ENCODE measurements at places on chromosomes 3 and 15. TPM values are rescaled to one million over a fixed set of nuclear protein-coding genes. Genes with fewer than 3 reads are reported as not detected.
A peak's percentile ranks its signal among the peaks of the same experiment; 100 is the strongest.

DNA sequence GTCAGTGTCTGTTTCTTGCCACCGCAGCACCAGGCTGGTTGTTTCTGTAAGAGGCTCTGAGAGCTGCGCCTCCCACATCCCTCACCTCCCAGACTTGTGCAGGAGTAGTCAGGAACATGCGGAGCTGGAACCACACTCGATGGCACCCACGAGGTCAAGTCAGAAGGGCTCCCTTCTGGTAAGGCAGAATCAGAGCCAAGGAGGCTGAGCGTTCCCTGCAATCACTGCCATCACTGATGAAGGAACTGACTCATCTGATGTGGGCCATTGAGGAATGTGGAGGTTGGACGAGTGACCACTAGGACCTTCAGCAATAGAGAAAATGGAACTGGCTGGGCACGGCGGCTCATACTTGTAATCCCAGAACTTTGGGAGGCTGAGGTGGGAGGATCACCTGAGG lies 35.7 kb upstream of the BLM start:
- no peaks in the 10 kb centered on the region for H3K27me3 ChIP-seq
- no peak overlapping the region for H3K27ac ChIP-seq
- no peaks in the 10 kb centered on the region for H3K36me3 ChIP-seq
- no peaks in the 10 kb centered on the region for H3K4me1 ChIP-seq

Gene GLDN
- total RNA-seq, result 0.86 TPM

- H3K27me3 ChIP-seq, result no peaks in the 10 kb centered on the region
- H3K4me3 ChIP-seq, result no peak overlapping the region
- no peak for DNase-seq
- H3K27ac ChIP-seq, result no peak overlapping the region
- H3K36me3 ChIP-seq, result no peaks in the 10 kb centered on the region
Measured at GRCh38 chr15:28901987-28902745, 16.4 kb downstream of the APBA2 start.

DNA sequence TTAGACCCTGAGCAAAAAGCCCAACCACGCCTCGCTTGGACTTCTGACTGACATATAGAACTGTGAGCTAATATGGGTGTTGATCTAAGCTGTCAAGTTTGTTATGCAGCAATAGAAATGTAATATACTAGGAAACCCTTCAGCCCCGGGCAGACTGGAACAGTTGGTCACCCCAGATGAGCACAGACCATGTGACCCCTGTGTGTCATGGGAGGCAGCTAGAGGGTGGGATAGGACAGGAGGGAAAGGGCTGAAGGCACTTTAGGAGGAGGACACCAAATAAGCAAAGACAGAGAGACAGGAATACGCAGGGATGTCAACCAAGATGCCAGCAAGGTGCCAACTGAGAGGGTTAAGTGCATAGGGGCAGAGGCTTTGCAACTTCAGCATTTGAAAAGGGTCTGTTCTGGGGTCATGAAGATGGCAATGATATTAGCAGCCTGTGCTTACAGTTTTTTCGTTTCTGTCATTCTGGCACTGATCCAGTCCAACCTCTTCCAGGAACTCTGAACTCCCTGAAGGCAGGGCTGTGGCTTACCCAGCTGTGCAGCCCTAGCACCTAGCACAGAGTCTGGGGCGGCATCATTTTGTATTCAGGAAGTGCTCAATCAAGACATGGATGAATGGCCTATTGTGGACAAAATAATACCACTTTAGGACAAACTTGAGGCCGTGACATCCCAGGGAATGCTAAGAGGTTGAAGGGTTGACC lies 51.4 kb downstream of the HES1 start:
- no peak overlapping the region for H3K27ac ChIP-seq
- no peaks in the 10 kb centered on the region for H3K4me1 ChIP-seq
- H3K4me3 ChIP-seq, result no peak overlapping the region
- H3K27me3 ChIP-seq, result no peaks in the 10 kb centered on the region

DNA sequence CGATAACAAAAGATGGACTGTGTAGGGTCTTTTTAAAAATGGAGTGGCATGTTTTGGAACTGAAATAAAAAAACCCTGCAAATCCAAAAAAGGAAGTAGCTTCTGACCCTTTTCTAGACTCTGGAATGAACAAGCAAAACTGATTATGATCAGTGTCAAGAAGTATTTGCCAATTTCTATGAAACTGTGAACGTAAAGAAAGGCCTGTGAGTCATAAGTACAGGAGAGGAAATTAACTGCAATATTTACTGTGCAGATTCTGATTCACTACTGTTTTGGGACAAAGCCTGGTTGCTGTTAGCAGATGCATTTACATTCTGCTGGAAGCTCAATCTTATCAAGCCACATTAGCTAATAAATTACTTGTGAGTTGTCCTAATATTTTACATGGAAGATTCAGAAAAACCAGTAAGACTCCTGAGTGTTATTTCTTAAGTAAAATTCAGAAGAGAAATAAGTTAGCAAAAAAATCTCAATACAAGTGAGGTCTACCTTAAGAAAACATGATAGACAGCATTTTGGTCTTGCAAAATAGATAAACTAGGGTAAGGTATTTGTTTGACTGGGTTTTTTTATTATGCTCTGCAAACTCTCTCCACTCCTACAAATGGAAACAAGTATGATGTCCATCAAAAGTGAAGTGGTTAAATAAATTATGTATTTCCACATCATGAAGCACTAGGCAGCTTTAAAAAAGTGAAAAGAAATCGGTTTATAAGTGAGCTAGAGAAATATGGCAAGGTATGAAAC lies 90.2 kb upstream of the LMOD3 start:
- no peaks in the 10 kb centered on the region for H3K36me3 ChIP-seq
- no peak overlapping the region for H3K4me3 ChIP-seq
- H3K27ac ChIP-seq, result no peak overlapping the region
- peak; percentile 63 for DNase-seq
- peaks cover 17% of the 10 kb centered on the region for H3K4me1 ChIP-seq

Gene GRK7
- not detected for total RNA-seq

DNA sequence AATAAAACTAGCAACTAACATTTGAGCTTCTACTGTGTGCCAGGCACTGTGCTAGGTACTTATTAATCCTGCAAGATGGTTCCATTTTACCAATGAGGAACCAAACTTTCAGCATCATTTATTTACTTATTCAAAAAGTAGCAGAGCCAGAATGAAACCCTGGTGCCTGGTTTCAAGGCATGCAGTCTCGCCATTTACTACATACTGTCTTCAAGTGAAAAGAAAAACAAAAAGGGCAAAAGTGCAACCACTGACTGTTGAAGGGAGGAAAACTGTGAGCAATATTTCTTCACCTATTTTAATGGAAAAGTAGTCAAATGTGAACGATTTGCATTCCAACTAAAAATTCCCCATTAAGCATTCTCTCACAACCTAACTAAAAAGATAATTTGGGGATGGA lies 8.7 kb downstream of the DCUN1D1 start:
- H3K36me3 ChIP-seq, result no peaks in the 10 kb centered on the region
- H3K4me1 ChIP-seq, result peaks cover 47% of the 10 kb centered on the region
- DNase-seq, result no peak
- H3K4me3 ChIP-seq, result no peak overlapping the region
- peak overlapping the region; percentile 71 for H3K27ac ChIP-seq
- H3K27me3 ChIP-seq, result 0 out of 2 replicates have a peak, but pooled peaks cover 1% of the 10 kb centered on the region

- H3K27ac ChIP-seq, result no peak overlapping the region
- no peak overlapping the region for H3K4me3 ChIP-seq
- DNase-seq, result no peak
- no peaks in the 10 kb centered on the region for H3K27me3 ChIP-seq
- peaks cover 58% of the 10 kb centered on the region for H3K4me1 ChIP-seq
Measured at GRCh38 chr3:30477149-30477921, 129.1 kb upstream of the TGFBR2 start.

GRCh38 chr15:100595964-100596363 lies 6.0 kb downstream of the LINS1 start:
- no peak overlapping the region for H3K4me3 ChIP-seq
- no peak overlapping the region for H3K27ac ChIP-seq
- no peaks in the 10 kb centered on the region for H3K27me3 ChIP-seq
- peaks cover 24% of the 10 kb centered on the region for H3K4me1 ChIP-seq

- no peak overlapping the region for H3K4me3 ChIP-seq
- no peaks in the 10 kb centered on the region for H3K36me3 ChIP-seq
- H3K27ac ChIP-seq, result no peak overlapping the region
Measured at GRCh38 chr3:117454908-117455307, 745.3 kb downstream of the TUSC7 start.

GRCh38 chr15:33508703-33509102 lies 197.9 kb downstream of the RYR3 start:
- H3K27ac ChIP-seq, result no peak overlapping the region
- no peaks in the 10 kb centered on the region for H3K27me3 ChIP-seq
- H3K36me3 ChIP-seq, result no peaks in the 10 kb centered on the region

Gene RTP1
- not detected for total RNA-seq

- no peak overlapping the region for H3K27ac ChIP-seq
- no peak overlapping the region for H3K4me3 ChIP-seq
- H3K4me1 ChIP-seq, result no peaks in the 10 kb centered on the region
Measured at GRCh38 chr15:83922649-83923294, 268.8 kb downstream of the ADAMTSL3 start.

GRCh38 chr3:3686907-3687648 lies 112.2 kb upstream of the LRRN1 start:
- H3K27me3 ChIP-seq, result no peaks in the 10 kb centered on the region
- no peak overlapping the region for H3K27ac ChIP-seq
- no peaks in the 10 kb centered on the region for H3K36me3 ChIP-seq

Gene CKMT1B
- total RNA-seq, result 0.73 TPM

DNA sequence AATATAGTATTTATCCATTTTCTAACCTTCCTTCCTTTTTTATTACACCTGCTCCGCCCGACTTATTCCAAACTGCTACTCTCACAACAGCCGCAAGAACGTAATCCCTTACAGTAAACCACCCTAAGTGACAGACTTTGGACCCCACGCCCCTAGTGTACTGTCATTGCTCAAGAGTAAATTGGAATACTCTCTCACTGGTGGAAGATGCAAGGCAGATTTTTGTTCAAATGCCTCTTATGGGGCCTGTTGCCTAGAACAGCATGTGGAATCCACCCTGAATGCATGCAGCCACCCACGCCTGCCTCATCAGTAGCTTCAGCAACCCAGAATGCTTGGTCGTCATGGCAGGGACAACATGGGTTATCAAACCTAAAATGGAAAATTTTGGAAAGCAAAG lies 226.2 kb upstream of the ST8SIA2 start:
- no peak overlapping the region for H3K27ac ChIP-seq
- peak; percentile 47 for DNase-seq
- no peaks in the 10 kb centered on the region for H3K27me3 ChIP-seq

GRCh38 chr3:87468235-87468634 lies 191.9 kb upstream of the POU1F1 start:
- no peaks in the 10 kb centered on the region for H3K36me3 ChIP-seq
- no peak for DNase-seq
- H3K4me1 ChIP-seq, result no peaks in the 10 kb centered on the region
- H3K4me3 ChIP-seq, result no peak overlapping the region
- no peaks in the 10 kb centered on the region for H3K27me3 ChIP-seq
- H3K27ac ChIP-seq, result no peak overlapping the region

Gene ALS2CL
- not detected for total RNA-seq

DNA sequence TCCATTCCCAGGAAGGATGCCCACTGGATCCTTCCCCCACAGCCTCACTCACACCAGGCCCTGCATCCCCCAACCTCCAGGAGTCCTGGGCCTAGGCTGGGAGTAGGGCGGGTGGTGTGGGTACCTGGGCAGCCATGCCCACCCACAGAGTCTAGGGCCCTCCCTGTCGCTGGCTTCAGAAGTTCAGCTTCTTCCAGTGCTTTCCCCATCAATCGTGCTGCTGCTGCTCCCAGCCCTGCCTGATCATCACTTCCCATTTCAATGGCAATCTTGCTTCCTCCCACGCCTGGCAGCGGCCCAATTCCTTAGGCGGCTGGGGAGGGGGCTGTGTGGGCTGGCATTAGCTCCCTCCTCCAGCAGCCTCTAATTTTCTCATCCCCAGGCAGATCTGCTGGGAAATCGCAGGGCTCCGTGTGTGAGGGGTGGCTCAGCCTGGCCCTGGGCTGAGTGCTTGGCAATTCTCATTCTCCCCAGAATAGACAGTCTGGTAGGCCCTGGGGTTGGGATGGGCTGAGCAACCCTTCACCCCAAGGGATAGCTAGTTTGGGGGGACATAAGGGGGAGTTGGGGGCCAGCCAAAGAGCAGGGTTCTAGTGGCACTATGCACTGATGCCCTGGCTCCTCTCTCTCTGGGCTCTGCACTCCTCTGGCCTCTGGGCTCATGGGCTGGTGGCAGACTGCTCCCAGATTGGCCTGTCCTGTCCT lies 66.4 kb downstream of the SCN5A start:
- no peaks in the 10 kb centered on the region for H3K4me1 ChIP-seq
- peaks cover 8% of the 10 kb centered on the region for H3K27me3 ChIP-seq
- no peaks in the 10 kb centered on the region for H3K36me3 ChIP-seq

Gene COL8A1
- total RNA-seq, result not detected

- DNase-seq, result no peak
- no peak overlapping the region for H3K27ac ChIP-seq
- peaks cover 1% of the 10 kb centered on the region for H3K4me1 ChIP-seq
- H3K36me3 ChIP-seq, result no peaks in the 10 kb centered on the region
Measured at GRCh38 chr3:55440104-55440708, 46.9 kb downstream of the WNT5A start.

DNA sequence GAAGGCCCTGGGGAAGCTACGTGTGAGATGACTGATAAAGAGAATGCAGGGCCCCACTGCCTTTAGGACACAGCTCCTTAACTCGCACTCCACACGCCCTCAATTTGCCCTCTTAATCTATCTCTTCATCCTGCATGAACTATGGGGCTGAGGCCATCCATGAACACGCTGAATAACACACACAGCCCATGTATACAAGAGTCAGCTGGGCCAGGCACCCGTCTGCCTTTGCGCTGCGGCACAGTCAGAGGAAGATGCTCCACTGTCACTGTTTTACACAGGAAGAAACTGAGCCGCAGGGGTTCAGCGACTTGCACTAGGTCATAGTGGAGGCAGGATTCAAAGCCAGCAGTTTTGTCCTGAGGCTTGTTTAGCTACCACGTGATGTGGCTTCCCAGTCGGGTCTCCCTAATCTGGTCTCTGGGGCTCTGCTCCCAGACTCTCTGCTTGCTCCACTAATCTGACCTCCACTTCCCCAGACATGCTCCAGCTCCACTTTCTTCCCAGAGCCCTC lies 43.9 kb downstream of the TLE3 start:
- DNase-seq, result no peak
- no peak overlapping the region for H3K4me3 ChIP-seq
- no peaks in the 10 kb centered on the region for H3K4me1 ChIP-seq
- H3K36me3 ChIP-seq, result peaks cover 45% of the 10 kb centered on the region
- no peaks in the 10 kb centered on the region for H3K27me3 ChIP-seq

GRCh38 chr15:57665939-57666338 lies 40.6 kb upstream of the POLR2M start:
- H3K4me3 ChIP-seq, result no peak overlapping the region
- H3K27ac ChIP-seq, result no peak overlapping the region
- H3K36me3 ChIP-seq, result no peaks in the 10 kb centered on the region
- H3K27me3 ChIP-seq, result no peaks in the 10 kb centered on the region

Gene SNX33
- 10.8 TPM for total RNA-seq

DNA sequence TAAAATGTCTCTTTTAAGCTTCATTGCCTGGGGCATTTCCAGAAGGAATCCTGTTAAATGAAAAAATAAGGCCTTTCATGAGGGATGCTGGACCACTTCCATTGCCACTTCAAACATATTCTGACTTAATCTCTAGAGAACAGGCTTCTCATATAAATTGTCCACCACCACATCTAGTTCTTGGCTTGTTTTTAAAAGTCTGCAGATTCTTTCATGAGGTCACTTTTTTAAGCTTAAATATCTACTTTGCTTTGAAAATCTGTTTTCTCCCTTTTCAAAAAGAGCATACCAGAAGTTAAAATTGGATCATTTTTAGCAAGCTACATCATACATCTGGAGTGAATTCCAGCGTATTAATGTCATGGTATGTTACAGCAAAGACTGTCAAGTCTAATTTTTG lies 131.6 kb downstream of the C3orf70 start:
- H3K4me1 ChIP-seq, result no peaks in the 10 kb centered on the region
- H3K27me3 ChIP-seq, result no peaks in the 10 kb centered on the region
- no peak for DNase-seq
- H3K36me3 ChIP-seq, result no peaks in the 10 kb centered on the region
- H3K27ac ChIP-seq, result no peak overlapping the region
- no peak overlapping the region for H3K4me3 ChIP-seq
